ENCODE measurements at places on chromosomes 13 and 19. TPM values are rescaled to one million over a fixed set of nuclear protein-coding genes. Genes with fewer than 3 reads are reported as not detected.

ZNF600 gene
- total RNA-seq: 8.0 TPM

B3GNT8 gene
- total RNA-seq: 0.45 TPM

CRB3 gene
- not detected for total RNA-seq

SULT2B1 gene
- not detected for total RNA-seq

ELANE gene
- not detected for total RNA-seq

FOXA3 gene
- total RNA-seq: 1.9 TPM

TMEM238 gene
- total RNA-seq: 7.2 TPM

DNA sequence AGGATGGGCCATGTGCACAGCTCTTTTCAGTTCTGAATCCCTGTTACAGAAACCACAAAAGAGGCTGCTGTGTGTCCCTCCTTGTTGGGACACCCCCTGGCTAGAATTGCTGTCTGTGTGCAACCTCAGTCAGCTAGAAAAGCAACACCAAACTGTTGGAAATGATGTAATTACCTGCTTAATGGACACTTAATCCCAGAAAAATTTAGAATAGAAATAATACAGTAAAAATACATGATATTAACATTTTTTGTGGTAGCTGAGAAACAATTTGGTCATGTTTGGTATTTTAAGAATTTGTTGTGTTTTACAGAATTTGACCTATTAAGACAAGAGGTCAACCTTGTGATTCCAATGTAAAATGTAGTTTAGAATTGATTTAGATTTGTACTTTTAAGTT lies 46.8 kb downstream of the FAM124A start:
- ATAC-seq: no peak

GRCh38 chr19:54923276-54923675 lies 17.3 kb downstream of the NCR1 start:
- no peak for ATAC-seq

GRCh38 chr13:73262862-73263627 lies 204.2 kb downstream of the KLF5 start:
- ATAC-seq: no peak

GRCh38 chr19:41893899-41894298 lies 10.9 kb downstream of the ARHGEF1 start:
- ATAC-seq: peak; percentile 23

GRCh38 chr19:38731654-38732301 lies 12.5 kb downstream of the CAPN12 start:
- no peak for ATAC-seq

- ATAC-seq: peak; percentile 45
Observed at GRCh38 chr19:44748426-44749254, at the start of gene BCL3. TSS of gene BCL3 (plus strand) at chr19:44748708. CDS start at chr19:44748791, 83 bp downstream.

- ATAC-seq: no peak
Observed at GRCh38 chr19:12689581-12690216, 1.9 kb downstream of the GNG14 start.

GRCh38 chr13:97257800-97258799 lies 36.0 kb downstream of the MBNL2 start:
- ATAC-seq: peak; percentile 58

GRCh38 chr19:7506385-7507328 lies 9.2 kb upstream of the ZNF358 start:
- ATAC-seq: peak; percentile 92

Data from activated T-helper 17 cell treated with anti-CD3 and anti-CD28 coated beads, Interleukin-2, amount 50 U/mL, for 72 hours (primary cell).